ENCODE measurements at places on chromosomes 7 and 10.

GRCh38 chr10:90723416-90724068 is 134.3 kb downstream of the HTR7 start:
- no peaks in the 10 kb centered on the region for H3K36me3 ChIP-seq
- no peak overlapping the region for H3K27ac ChIP-seq
- DNase-seq: no peak
- no peak overlapping the region for H3K4me3 ChIP-seq
- H3K4me1 ChIP-seq: no peaks in the 10 kb centered on the region

- peak overlapping the region; percentile 79 for H3K4me3 ChIP-seq
- no peaks in the 10 kb centered on the region for H3K27me3 ChIP-seq
- DNase-seq: no peak
- peak overlapping the region; percentile 92 for H3K27ac ChIP-seq
- no peaks in the 10 kb centered on the region for H3K36me3 ChIP-seq
Measured at GRCh38 chr10:102066399-102067088, 1.4 kb downstream of the HPS6 start.

DNA sequence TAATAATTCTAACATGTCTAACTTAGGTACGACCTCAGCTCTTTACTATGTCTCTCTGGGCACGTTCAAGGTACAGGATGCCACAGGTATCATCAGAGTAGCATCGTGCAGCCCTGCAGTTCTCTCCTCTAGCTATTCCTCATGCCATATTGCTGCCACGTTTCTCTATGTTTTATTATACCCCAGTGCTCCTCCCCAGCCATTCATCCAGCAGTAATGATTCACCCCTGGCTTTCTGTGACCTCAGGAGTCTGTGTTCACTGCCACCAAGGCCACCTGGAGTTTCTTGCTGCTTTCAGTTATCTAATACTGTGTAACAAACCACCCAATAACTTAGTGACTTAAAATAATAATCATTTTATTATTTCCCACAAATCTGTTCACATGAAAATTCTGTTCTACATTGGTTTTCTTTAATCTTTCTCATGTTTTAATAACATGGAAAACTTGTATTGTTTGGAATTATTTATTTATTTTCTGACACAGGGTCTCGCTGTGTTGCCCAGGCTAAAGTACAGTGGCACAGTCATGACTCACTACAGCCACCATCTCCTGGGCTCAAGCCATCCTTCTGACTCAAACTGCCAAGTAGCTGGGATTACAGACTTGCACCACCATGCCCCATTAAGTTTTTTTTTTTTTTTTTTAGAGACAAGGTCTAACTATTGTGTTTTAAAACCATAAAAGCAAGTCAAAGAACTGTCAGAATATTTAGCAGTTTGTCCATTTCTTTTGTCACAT is 21.8 kb downstream of the REEP3 start:
- no peak overlapping the region for H3K27ac ChIP-seq
- peaks cover 12% of the 10 kb centered on the region for H3K4me1 ChIP-seq
- peak; percentile 66 for DNase-seq
- no peak overlapping the region for H3K4me3 ChIP-seq
- H3K36me3 ChIP-seq: no peaks in the 10 kb centered on the region

GRCh38 chr10:92219559-92219958 is 71.3 kb downstream of the CPEB3 start:
- H3K4me1 ChIP-seq: no peaks in the 10 kb centered on the region
- no peaks in the 10 kb centered on the region for H3K36me3 ChIP-seq
- DNase-seq: no peak
- peak overlapping the region; percentile 10 for H3K27ac ChIP-seq
- H3K4me3 ChIP-seq: no peak overlapping the region
- no peaks in the 10 kb centered on the region for H3K27me3 ChIP-seq

GRCh38 chr10:15712883-15713282 is 6.8 kb downstream of the ITGA8 start:
- no peaks in the 10 kb centered on the region for H3K4me1 ChIP-seq
- DNase-seq: no peak
- H3K36me3 ChIP-seq: no peaks in the 10 kb centered on the region
- no peaks in the 10 kb centered on the region for H3K27me3 ChIP-seq

DNA sequence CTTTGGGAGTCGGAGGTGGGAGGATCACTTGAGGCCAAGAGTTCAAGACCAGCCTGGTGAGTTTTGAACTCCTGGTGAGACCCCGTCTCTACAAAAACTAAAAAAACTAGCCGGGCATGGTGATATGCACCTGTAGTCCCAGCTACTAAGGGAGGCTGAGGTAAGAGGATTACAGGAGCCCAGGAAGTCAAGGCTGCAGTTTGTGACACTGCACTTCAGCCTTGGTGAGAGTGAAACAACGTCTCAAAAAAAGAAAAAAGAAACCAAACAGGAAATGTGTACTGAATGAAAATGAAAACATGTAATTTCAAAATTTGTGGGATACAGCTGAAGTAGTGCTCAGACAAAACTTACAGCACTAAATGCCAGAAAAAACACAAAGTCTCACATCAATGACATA is 7.6 kb downstream of the ARHGAP12 start:
- peaks cover 3% of the 10 kb centered on the region for H3K4me1 ChIP-seq
- no peak for DNase-seq
- H3K4me3 ChIP-seq: no peak overlapping the region
- H3K27me3 ChIP-seq: no peaks in the 10 kb centered on the region

- no peak for DNase-seq
- no peak overlapping the region for H3K4me3 ChIP-seq
- no peaks in the 10 kb centered on the region for H3K4me1 ChIP-seq
- no peak overlapping the region for H3K27ac ChIP-seq
Measured at GRCh38 chr7:87590578-87590977, 10.1 kb downstream of the ABCB1 start.

GRCh38 chr7:74725840-74726239 is 48.0 kb upstream of the NCF1 start:
- DNase-seq: no peak
- H3K27ac ChIP-seq: no peak overlapping the region
- peaks cover 24% of the 10 kb centered on the region for H3K36me3 ChIP-seq
- H3K4me1 ChIP-seq: no peaks in the 10 kb centered on the region

- H3K27me3 ChIP-seq: no peaks in the 10 kb centered on the region
- no peaks in the 10 kb centered on the region for H3K4me1 ChIP-seq
- H3K27ac ChIP-seq: peak overlapping the region; percentile 52
Measured at GRCh38 chr10:80415734-80416478, 7.6 kb downstream of the PRXL2A start.

DNA sequence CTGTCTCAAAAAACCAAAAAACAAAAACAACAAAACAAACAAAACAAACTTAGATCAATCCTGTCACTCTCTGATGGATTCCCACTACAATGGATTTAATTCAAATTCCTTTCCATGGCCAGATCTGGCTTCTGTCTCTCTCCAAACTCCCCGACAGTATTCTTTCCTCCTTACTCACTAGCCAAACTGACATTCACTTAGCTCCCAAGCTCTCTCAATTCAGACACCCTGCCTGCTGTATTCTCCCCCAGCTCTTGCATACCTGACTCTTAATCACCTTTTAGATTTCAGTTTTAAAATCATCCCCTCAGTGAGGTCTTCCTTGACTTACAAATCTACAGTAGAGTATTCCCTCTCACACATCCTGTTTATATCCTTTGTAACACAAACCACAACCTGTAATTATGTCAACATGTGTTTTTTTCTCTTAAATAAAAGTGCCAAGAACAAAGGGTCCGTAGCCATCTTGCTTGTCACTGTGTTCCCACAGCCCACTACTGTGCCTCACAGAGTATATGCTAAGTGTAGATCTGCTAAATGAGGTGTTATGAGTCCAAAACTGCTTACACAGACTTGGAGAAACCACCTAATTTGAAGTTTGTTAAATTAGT is 14.4 kb downstream of the HERPUD2 start:
- H3K36me3 ChIP-seq: no peaks in the 10 kb centered on the region
- no peak overlapping the region for H3K4me3 ChIP-seq
- H3K4me1 ChIP-seq: peaks cover 39% of the 10 kb centered on the region
- no peaks in the 10 kb centered on the region for H3K27me3 ChIP-seq
- no peak overlapping the region for H3K27ac ChIP-seq
- DNase-seq: no peak

GRCh38 chr10:115747811-115748210 is 525.2 kb downstream of the GFRA1 start:
- H3K4me3 ChIP-seq: no peak overlapping the region
- no peaks in the 10 kb centered on the region for H3K27me3 ChIP-seq
- no peak for DNase-seq

DNA sequence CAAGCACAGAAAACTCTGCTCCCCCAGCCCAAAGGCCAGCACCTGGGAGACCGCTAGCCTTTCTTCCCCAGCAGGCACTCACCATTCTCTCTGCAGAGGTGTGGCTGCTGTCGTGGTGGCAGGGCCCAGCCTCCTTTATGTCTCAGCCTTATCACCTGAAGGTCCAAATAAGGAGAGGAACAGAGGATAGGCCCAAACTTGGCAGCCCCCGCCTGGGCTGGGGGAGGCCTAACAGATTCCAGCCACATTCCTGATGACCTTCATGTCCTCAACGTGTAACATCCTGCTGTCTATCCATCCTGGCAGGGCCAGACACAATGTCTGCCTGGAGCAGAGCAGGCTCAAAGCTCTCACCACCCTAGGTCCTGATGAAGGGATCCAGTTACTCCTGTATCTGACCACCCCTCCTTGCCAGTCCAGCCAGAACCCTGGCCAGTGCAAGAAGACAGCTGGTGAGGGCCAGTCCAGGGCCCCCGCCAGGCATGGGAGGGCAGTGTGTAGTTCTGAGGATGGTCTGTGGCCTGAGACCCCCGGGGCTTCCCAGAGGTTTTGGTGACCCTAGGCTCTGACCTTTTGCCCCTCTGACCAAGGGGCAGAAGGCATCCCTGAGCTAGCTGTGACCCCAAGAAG is at the start of gene MYL7:
MYL7 (minus strand) TSS at position 112 of the 630 bp plus-strand sequence; CDS start at position 85, 27 bp downstream.
- no peak within 1 kb of the TSS for H3K4me3 ChIP-seq
- no peaks in the 10 kb centered on the region for H3K36me3 ChIP-seq
- no peak within 1 kb of the TSS for H3K27ac ChIP-seq
- H3K27me3 ChIP-seq: peaks cover 12% of the 10 kb centered on the region
- peaks cover 8% of the 10 kb centered on the region for H3K4me1 ChIP-seq

GRCh38 chr7:50321487-50322067 is 17.1 kb downstream of the IKZF1 start:
- no peak overlapping the region for H3K27ac ChIP-seq
- H3K4me1 ChIP-seq: no peaks in the 10 kb centered on the region
- no peaks in the 10 kb centered on the region for H3K27me3 ChIP-seq
- no peak for DNase-seq
- H3K36me3 ChIP-seq: no peaks in the 10 kb centered on the region
- no peak overlapping the region for H3K4me3 ChIP-seq

GRCh38 chr7:37642028-37642540 is 41.5 kb upstream of the GPR141 start:
- H3K27me3 ChIP-seq: no peaks in the 10 kb centered on the region
- H3K4me3 ChIP-seq: no peak overlapping the region
- no peaks in the 10 kb centered on the region for H3K4me1 ChIP-seq
- no peaks in the 10 kb centered on the region for H3K36me3 ChIP-seq
- no peak overlapping the region for H3K27ac ChIP-seq

GRCh38 chr10:17144757-17145156 is 15.1 kb upstream of the CUBN start:
- no peak overlapping the region for H3K27ac ChIP-seq
- H3K4me3 ChIP-seq: no peak overlapping the region
- no peaks in the 10 kb centered on the region for H3K4me1 ChIP-seq
- H3K36me3 ChIP-seq: no peaks in the 10 kb centered on the region
- no peak for DNase-seq

GRCh38 chr10:74675484-74675883 is 150.9 kb upstream of the KAT6B start:
- no peak for DNase-seq
- H3K27me3 ChIP-seq: no peaks in the 10 kb centered on the region
- H3K36me3 ChIP-seq: no peaks in the 10 kb centered on the region

GRCh38 chr7:123208793-123209192 is 9.0 kb upstream of the SLC13A1 start:
- no peaks in the 10 kb centered on the region for H3K36me3 ChIP-seq
- H3K4me3 ChIP-seq: no peak overlapping the region
- DNase-seq: peak; percentile 35
- H3K27ac ChIP-seq: no peak overlapping the region
- no peaks in the 10 kb centered on the region for H3K27me3 ChIP-seq

DNA sequence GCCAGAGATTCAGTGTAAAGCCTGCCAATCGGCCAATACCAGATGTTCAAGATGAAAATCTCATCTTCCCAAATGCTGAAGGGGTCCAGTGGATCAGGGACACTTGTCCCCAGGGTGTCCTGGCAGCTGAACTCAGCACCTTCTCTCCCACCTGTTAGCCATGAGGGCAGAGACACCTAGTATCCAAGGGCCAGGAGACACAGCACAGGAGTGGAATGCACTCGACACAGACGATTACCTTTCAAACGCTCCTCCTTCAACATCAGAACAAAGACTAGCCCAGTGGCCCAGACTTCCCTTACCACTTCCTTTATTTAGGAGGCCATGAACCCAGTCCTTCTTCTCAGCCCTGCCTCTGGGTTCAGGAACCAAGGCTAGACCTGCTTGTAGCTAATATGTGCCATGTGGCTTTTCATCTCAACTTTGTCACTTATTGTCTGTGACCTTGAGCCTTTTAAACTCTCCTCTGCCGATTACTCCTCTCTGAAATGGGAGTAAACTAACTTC is 180.3 kb upstream of the PLXNA4 start:
- DNase-seq: no peak
- no peaks in the 10 kb centered on the region for H3K27me3 ChIP-seq
- no peaks in the 10 kb centered on the region for H3K4me1 ChIP-seq
- no peak overlapping the region for H3K27ac ChIP-seq

DNA sequence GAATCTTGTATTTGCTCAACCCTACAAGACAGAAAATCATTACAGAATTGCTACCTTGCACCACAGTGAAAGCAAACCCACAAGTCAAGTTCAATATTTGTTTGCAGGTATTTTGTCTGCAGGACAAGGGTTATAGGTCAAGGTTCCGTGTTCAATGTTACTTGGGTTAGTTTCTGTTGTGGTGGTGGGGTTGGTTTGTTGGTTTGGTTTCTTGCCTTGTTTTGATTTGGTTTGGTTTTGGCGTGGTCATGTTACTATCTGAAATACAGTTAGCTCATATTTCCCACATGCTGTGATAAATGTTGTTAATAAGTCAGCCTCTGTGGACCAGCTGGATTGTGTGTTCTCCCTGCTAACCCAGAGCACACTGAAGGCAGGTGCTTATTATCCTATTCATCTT is 75.6 kb upstream of the INSIG1 start:
- H3K27ac ChIP-seq: no peak overlapping the region
- H3K36me3 ChIP-seq: no peaks in the 10 kb centered on the region
- no peak for DNase-seq
- H3K4me1 ChIP-seq: no peaks in the 10 kb centered on the region
- no peak overlapping the region for H3K4me3 ChIP-seq
